Fibroblast of mammary gland (primary cell): ENCODE measurements at places on chromosomes 6 and 20.
A peak's percentile ranks its signal among the peaks of the same experiment; 100 is the strongest.

- no peak for DNase-seq
These were observed 28.0 kb downstream of the RREB1 start for GRCh38 chr6:7135755-7136154.

GRCh38 chr6:119454714-119455113 is 105.2 kb upstream of the MAN1A1 start:
- DNase-seq = peak; percentile 39

GRCh38 chr6:32116674-32117073 is 7.5 kb upstream of the TNXB start:
- no peak for DNase-seq

GRCh38 chr20:3680701-3681351 is 984 bp downstream of the ADAM33 start:
- no peak for DNase-seq

DNA sequence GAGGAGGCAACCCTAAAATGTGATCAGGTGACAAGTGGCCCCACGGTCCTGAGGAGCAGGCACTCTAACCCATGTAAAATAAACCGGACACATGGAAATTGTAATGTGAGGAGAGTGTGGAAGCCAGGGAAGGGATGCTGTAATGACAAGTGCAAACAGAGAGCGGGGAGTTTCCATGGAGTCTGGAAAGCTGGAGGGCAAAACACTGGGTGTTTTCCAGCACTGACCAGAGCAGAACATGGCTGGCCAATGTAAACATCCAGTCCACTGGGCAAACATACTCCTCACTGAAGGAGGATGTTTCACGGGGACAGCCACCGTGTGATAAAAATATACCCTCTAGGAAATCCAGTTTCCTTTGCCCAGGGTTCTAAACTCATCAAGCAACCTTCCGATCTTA is 219.0 kb upstream of the JARID2 start:
- DNase-seq = no peak

DNA sequence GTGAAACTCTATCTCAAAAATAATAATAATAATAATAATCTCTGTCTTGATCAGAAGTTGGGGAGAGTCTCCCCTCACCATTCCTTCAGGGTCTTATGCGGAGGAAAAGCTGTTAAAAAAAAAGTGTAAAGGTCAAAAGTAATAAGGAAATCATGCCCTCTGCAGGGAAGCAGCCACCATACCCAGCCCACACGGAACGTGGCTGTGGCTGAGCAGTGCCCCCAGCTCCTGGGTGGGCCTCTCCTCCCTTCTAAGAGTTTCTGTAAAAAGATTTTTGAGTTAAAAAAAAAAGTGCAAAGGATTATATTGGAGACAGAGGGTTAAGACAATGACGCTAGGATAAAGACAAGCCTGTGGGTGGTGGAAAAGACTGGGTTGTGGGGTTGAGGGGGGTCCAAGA is 29.3 kb upstream of the ITCH start:
- no peak for DNase-seq
